ENCODE measurements at places on chromosomes 12 and 14.
A peak's percentile ranks its signal among the peaks of the same experiment; 100 is the strongest.

GRCh38 chr12:25423355-25424050 lies 129.6 kb downstream of the LMNTD1 start:
- no peak for DNase-seq

- DNase-seq = no peak
Observed at GRCh38 chr14:93186466-93186865, 1.3 kb downstream of the LYSET start.

DNA sequence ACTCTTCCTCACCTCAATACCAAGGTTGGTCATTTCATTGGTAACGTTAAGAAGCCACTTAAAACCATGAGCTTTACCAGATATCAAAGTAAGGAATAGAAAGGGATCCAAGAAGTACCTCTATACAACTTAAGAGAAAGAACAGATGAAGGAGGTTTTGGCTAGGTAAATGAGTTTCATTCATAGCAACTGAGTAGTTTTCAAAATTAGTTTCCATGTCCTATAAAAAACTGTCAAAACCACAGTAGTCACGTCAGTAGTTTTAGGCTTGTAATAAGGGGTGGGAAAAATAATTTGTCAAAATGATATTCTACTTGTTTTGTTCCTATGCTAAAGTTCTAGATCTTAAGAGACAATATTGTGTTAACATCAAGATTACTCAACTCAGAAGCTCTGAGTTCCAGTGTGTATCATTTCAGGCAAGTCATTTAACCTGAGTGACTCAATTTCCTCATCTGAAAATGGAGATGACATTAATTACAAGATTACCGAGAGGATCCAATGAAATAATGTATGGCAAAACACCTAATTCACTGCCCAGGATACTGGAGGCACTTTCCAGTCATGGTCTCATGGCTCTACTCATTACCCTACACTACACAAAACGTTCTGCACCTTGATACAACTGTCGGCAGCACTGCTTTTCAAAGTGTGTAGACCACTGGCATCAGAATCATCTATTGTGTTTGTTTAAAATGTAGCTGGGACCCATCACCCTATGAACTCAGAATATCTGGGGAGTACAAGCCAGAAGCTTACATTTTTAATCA lies 24.1 kb upstream of the SLC6A13 start:
- DNase-seq = no peak

- no peak for DNase-seq
Observed at GRCh38 chr14:94171208-94171607, 2.9 kb upstream of the PPP4R4 start.

DNA sequence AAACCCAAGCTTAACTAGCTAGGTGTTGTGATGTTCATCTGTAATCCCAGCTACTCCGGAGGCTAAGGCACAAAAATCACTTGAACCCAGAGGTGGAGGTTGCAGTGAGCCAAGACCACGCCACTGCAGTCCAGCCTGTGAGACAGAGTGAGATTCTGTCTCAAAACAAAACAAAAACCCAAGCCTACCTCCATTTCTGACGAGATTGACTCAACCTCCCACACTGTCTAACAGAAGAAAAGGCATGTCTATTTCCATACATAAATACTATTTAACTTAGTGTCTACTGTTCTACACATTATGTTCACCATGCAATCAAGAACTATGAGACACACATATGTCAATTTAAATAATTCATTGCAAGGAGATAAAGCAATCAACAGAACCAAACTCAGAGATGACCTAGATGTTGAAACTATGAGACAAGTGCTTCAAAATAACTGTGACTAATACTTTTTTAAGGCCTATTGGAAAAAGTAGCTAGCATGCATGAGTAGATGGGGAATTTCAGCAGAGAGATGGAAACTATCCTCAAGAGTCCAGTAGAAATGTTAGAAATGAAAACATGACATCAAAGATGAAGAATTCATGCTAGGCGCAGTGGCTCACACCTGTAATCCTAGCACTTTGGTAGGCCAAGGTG lies 75.9 kb upstream of the DHRS4 start:
- no peak for DNase-seq

GRCh38 chr12:169528-170370 lies 44.2 kb downstream of the SLC6A12 start:
- no peak for DNase-seq

DNA sequence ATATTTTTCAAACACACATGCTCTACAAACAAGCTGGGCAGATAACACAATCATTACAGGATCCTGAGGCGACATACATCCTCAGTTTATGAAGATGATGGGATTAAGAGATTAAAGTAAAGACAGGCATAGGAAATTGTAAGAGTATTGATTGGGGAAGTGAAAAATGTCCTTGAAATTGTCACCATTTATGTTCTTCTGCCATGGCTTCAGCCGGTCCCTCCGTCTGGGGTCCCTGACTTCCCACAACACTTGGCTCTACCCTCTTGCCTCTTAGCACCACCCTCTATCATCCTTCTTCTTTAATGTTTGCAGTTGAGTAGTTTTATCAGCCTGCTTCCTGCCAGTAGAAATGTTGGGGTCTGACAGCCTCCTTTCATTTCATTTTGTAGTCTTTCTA lies 244.4 kb downstream of the DAD1 start:
- DNase-seq = no peak

DNA sequence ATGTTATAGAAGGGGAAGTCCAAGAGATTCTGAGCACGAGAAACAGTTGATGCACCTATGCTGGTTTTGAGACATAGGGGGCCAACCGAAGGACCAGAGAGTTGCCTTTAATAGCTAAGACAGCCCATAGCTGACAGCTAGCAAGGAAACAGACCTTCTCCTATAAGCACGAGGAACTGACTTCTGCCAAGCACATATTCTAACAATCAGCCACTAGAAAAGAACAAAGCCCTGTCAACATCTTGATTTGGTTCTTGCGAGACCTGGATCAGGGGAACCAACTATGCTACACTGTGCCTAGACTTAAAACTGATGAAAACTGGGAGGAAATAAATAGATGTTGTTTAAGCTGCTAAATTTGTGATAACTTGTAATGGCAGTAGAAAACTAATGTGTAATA lies 785.6 kb downstream of the TMTC2 start:
- no peak for DNase-seq

DNA sequence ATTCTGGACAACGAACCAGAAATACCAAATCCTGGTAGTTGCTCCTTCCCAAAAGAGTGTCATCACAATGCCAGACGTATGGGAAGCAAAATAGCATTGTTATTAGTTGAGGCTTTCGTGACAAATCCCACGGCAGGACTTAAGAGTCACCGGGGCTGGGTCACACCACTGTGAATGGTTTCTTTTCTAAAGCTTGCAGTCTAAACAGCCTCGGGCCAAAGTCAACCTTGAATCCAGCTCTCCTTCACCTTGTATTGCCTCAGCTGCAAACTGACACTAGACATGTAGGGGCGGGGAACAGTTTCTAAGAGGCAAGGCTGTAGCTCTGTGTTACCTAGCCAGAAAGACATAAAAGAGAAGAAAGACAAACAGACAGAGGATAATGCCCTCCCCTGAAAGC lies 734.8 kb downstream of the MED13L start:
- DNase-seq = no peak

DNA sequence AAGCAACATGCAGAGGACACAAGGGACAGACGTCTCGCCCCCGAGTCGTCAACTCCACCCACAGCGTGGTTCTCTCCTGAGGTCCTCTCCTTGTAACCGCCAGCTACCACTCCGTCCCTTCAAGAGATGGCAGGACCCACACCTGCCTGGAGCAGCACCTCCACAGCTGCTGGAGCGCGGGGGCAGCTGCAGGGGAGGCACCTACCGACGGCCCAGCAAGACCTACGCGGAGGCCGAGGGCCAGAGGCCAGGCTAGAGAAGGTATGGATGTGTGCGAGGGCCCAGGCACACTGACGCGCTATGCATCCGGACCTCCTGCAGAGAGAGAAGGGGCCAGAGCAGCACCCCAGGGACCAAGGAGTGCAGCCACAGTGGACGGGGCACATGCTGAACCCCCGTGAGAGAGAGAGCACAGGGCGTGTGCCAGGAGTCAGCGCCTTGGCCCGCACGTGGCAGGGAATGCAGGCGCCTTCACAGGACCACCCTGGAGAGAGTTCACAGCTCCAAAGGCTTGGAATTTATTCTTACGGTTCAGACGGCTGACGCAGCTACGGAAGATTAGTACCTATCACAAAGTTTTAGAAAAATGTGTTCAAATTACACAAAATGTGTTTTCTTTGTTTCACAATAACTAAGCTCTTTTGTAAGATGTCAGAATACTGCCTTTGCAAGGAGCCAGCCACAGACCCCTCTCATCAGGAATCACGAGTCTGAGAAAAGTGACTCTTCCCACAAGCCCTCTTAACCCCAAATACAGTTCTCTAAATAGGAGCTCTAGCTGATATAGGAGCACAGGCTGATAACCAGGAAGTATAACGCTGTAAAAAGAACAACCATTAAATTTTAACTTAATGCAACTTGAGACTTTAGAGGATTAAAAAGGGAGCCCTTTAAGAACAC lies 36.8 kb downstream of the CDC42BPB start:
- DNase-seq = no peak

GRCh38 chr14:50762001-50762930 lies 68.7 kb downstream of the NIN start:
- no peak for DNase-seq

- DNase-seq = no peak
Observed at GRCh38 chr12:60803147-60803546, 1207.3 kb downstream of the SLC16A7 start.

- DNase-seq = peak; percentile 6
Observed at GRCh38 chr14:103679351-103679750, 35.9 kb downstream of the XRCC3 start.

- DNase-seq = no peak
Observed at GRCh38 chr14:60327447-60328331, 78.7 kb downstream of the PPM1A start.

GRCh38 chr12:14979468-14979867 lies 6.6 kb downstream of the PDE6H start:
- DNase-seq = no peak

DNA sequence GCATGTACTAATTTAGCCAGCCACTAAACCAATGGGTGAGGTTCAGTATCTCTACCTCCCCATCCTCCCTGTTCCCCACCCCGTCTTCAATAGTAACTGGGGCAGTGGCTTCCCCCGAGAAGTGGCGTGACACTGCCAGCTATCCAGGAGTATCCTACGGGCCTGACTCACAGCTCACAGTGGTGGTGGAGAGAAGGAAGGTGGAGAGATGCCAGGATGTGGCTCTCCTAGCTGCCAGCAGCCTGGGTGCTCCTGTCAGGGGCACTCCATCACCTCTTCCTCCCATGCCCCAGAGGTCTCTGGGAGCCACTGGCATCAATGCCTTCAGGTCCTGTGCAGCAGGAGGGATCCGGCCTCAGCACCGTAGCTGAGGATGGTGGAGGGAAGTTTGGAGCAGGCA lies 49.0 kb downstream of the TSPAN11 start:
- DNase-seq = no peak

DNA sequence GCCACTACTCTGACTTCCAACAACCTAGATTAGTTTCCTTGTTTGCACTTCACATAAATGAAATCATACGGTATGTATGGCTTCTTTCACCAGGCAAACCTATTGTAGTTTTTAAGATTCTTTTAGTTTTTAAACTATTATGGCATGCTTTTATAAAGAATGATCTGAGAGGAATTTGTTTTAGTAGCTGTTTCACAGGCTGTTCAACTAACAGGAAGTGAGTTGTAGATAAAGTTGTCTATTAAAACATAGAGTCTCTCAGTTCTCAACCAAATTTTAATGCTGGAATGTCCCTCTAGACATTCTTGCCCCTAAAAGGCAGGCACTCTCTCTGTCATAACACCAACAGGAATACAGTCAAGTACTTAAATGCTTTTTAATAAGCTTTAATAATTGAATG lies 102.7 kb upstream of the DACT1 start:
- DNase-seq = no peak

- DNase-seq = no peak
Observed at GRCh38 chr14:93937519-93937918, 10.4 kb downstream of the FAM181A start.

- DNase-seq = no peak
Observed at GRCh38 chr12:97300431-97300830, 162.2 kb upstream of the RMST start.

DNA sequence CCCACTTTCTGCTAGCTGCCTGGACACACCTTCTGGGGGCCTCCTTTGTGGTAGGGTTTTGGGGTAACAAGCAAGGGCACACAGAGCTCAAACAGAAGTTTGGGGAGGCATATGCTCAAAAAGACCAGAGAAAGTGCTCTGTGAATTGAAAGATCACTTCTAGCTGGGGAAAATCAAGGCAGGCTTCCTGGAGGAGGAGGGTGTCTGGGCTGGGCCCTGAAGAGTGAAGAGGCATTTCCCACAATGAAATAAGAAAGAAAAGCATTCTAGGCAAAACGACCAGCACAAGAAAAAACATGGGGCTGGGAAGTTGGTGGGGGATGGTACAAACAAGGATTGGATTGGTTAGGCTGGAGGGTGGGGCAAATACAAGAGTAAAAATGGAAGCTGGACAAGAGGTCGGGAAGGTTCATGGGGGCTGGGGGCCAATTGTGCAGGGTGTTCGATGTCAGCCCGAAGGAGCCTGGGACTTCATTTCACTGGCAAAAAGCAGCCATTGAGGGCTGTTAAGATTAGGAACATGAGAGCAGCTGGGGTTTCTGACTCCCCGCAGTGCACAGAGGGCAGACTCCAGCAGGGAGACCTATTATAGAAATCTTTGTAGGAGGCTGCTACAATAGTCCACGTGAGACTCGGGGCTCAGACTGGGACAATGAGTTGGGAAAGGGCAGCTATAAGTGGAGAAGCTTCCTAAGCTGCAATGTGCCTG lies 51.5 kb upstream of the CMKLR1 start:
- no peak for DNase-seq

DNA sequence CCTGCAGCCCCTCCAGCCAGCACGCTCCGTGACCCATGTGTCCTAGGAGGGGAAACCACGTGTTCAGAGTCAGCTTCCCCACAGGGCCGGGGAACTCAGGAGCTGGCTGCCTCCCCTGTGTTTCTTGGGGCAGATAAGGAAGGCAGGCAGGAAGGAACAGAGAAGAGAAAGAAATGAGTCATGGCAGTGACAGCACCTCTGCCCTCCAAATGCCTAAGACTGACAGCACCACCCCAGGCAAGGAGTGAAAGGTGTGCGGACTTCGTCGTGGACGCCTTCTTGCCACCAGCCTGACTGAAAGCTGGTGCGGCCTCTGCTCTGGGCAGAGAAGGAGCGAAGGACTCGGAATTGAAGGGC lies 167.0 kb upstream of the FKBP4 start:
- DNase-seq = no peak

DNA sequence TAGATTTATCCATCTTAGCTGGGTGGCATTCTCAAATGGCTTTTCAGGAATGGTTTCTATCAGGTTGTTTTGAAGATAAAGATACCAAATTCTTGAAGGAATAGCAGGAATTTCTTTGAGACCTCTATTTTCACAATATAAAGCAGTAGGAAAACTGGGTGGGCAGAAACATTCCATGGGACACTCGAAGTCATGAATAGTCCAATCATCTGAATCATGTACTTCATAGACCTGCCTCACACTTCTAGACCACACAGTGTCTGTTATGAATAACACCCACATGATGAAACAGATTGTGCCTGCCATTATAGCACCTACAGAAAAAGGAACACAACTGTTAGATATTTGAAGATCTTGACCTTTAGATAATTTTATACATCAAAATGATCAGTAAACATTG lies 1.8 kb downstream of the KERA start:
- DNase-seq = no peak

GRCh38 chr14:51139121-51139681 lies 44.3 kb upstream of the TRIM9 start:
- no peak for DNase-seq

Measured in T follicular helper cell (primary cell).